Fibroblast of skin of right biceps (primary cell): ENCODE measurements at places on chromosomes 7 and 10.

DNA sequence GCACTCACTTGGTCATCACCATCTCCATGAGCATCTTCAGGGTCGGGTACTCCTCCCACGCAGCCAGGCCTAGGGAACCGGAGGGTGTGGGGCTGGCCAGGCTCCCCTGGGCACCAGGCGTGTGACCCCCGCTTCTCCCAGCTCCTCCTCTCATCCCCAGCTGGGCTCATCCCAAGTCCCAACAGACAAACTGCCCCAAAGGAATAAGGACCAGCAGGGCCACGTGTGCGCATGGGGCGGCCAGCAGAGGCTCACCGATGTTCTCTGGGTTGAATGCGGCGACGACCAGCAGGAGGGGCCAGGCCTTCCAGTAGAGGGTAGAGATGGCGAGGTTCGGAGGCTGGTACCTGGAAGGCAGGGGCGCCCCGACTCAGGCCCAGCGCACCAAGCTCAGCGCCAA, 14.9 kb downstream of the INTS1 start:
- DNase-seq = no peak

DNA sequence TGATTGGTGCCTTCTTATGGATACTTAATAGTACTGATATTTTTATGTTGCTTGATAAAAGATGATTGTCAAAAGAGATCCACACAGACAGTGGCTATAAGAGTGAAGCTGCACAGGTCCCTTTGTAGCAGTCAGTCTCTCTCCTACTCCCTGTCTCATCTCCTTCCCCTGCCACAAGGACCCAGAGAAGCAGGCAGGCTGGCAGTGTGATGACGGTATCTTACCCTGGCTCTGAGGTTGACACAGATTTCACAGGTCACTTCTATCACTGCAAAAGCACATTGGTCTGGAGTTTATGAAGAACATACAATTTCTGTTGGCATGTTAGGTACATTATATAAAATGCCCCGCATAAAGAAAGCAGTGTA, 64.4 kb upstream of the AHR start:
- DNase-seq = no peak

- DNase-seq = no peak
Measured at GRCh38 chr10:124575107-124576035, 113.7 kb downstream of the LHPP start.

DNA sequence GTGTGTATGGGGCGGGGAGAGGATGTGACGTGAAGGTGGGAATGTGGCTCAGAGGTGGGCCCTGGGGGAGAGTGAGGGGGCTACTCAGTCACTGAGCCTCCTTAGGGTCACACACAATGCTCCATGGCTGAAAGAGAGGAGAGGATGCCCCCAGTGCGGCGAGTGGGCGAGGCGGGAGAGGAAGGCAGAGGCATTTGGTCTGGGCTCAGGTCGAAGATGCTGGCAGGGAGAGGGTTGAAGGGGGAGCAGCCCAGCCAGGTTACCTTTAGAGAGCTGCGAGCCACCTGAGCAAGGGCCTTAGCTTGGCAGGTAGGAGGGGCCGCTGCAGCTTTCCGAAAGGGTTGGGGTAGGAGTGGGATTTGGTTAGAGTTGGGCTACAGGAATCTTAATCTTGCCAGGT, 4.7 kb upstream of the LOXL4 start:
- no peak for DNase-seq

DNA sequence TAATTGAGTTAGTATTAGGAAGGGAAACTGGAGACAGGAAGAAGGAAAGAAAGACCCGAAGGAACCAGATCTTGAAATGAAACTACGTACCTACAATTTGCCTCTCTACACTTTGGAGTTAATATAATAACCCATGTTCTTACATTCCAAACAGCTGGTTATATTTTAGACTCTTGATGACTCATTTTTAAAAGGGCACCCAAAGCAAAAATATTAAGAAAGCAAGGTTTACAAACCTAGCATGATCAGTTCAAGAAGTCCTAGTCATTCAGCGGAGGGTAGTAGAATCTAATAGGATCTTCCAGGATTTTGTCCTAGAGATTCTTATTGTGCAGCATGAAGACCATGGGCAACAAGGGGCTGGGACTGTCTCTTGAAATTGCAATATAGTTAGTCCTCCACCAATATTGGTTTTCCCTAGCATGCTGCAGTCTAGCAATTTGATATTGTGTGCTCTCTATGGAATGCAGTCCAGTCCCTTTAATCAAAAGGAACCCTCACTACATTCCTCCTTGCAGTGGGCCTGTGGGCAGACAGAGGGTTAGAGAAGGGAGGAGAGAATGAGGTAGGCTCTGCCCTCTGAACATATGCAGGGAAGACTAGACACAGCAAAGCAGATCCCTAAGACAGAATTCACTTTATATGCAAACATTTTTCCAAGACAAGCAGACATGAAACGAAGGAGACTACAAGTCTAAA, 230.3 kb downstream of the INHBA start:
- peak; percentile 41 for DNase-seq

- DNase-seq = peak; percentile 38
Measured at GRCh38 chr7:143493751-143494150, 16.1 kb downstream of the TAS2R41 start.

DNA sequence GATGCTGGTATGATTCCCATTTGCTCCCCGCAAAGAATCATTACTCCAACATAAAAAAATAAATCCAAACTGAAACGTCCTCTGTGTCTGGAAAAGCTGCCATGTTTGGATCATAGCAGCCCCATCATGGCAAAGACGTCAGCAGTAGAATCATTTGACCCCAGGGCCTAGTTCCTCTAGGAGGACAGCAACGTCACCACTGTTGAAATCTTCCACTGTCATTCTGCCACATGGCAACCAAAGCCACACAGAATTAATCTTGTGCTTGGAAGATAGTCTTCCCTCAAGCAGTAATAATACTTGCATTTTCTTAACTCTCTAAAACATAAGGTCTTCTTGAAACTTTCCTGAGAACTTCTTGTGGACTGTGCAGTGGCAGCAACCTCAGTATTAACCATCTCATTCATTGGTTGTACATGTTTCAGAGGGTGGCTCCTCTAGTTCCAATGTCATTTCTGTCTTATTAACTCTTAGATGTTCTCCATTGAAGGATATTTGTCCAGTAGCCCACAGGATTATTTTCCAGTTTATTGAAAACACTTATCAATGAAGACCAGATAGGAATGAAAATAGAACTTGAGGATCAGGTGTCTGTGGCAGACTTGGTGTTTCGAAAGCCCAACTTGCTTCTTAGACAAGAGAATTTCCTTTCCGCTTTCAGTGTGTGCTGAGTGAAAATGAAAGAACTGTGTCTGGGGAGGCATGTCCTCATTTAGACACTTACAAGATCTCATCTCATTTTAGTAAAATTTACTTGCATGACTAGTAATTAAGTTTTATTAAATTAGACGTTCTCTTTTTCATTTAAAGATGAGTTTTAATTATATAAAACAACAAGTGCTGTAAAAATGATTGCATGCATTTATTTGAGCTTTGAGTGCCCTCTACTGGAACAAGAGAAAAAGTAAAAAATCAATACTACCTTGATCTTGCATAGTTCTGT, 28.9 kb upstream of the INHBA start:
- no peak for DNase-seq

DNA sequence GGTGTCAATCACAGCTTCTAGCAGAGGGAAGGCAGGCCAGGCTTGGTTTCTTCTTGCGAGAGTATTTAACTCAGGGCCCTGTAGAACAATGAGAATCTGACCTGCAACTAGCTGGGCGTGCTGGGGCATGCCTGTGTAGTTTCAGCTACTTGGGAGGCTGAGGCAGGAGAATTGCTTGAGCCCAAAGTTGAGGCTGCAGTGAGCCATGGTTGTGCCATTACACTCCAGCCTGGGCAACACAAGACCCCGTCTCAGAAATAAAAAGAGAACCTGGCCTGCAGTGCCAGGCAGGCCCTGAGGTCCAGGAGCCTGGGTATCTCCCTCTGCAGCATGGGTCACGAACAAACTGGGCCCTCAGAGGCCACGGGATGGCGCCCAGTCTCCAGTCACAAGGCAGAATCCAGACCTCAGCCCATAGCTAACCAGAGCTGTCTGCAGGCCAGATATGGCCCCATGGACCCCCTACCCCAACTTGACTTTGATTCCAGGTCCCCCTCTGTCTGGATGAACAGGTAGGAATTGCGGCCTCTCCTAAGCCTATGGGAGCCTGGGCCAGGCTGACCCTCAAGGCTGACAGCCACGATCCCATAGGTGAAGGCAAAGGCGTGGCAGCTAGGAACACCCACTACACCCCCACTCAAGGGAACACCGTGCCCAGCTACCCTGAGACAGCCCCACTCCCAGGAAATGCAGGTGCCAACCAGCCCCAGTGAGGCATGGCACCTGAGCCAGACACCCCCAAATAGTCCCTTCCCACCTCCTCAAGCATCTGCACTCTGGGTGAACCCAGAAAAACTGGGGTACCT, 102.7 kb upstream of the TNRC18 start:
- DNase-seq = peak; percentile 62

- DNase-seq = peak; percentile 63
Measured at GRCh38 chr7:38574086-38574485, 57.1 kb downstream of the AMPH start.

GRCh38 chr7:127765150-127765549, 113.2 kb downstream of the SND1 start:
- DNase-seq = no peak

- peak; percentile 62 for DNase-seq
Measured at GRCh38 chr7:24703296-24703695, 54.0 kb downstream of the GSDME start.

- no peak for DNase-seq
Measured at GRCh38 chr7:139702313-139702731, 75.5 kb downstream of the HIPK2 start.

- DNase-seq = no peak
Measured at GRCh38 chr10:113347508-113347907, 205.3 kb upstream of the HABP2 start.

GRCh38 chr7:82521906-82522445, 78.4 kb upstream of the CACNA2D1 start:
- DNase-seq = peak; percentile 8

- DNase-seq = no peak
Measured at GRCh38 chr10:118047157-118047719, 497 bp upstream of the RAB11FIP2 start.

DNA sequence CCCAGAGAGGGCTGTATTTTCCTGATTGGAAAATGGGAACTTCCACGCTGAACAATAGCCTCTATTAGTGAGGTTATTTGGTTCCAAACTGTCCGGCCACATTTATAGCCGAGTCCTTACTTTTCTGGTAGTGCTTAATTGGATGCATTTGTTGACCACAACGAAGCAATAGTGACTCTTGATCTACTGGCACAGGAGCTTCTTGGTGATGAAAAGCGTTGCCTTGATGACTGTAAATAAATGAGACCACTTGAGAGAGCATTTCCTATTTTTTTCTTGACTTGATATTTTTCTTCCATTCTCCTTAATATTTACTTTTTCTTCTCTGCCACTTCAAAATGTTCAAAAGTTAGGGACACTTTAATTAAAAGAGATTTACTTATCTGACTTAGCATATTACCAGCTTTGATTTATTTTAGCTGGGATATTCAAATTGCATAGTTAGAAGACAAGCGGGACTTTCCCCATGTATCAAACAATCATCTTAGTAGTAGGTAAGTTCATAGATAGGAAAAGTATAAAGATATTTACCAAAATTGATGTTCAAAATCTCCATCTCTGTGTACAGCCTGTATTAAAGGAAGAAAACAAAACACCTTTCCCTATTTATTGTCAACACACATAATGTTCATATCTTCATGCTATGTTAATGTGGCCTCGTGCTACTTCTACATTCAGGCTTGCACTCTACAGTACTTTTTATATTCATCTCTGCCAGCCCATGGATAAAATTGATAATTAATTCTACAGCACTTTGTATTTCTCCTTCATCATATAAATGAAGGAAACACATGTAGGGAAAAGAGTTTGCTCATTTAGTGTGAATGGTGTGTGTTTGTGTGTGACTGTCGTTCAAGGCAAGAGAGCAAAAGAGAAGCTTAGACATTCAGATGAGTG, 5.1 kb upstream of the SP8 start:
- no peak for DNase-seq

DNA sequence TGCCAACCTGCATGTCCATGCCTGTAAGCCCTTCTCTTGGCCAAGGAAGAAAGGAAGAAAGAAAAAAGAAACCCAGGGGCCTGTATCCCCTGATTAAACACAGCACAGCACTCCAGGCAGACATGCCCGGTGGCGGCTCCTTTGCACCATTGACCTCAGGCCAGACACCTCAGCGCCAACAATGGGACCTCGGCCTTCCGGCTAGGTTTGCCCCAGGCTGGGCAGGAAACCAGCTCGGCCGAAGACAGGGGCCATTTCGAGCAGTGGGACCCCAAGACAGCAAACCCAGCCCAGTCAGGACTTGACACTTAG, 2.8 kb downstream of the HOXA10 start:
- DNase-seq = no peak

- peak; percentile 76 for DNase-seq
Measured at GRCh38 chr7:78530351-78530750, 731.8 kb downstream of the PHTF2 start.

- no peak for DNase-seq
Measured at GRCh38 chr10:29119374-29119773, 169.5 kb upstream of the LYZL1 start.

GRCh38 chr10:70348228-70348850, 34.1 kb downstream of the LRRC20 start:
- DNase-seq = peak; percentile 42

- DNase-seq = peak; percentile 94
Measured at GRCh38 chr10:70378122-70378521, 4.3 kb downstream of the LRRC20 start.

DNA sequence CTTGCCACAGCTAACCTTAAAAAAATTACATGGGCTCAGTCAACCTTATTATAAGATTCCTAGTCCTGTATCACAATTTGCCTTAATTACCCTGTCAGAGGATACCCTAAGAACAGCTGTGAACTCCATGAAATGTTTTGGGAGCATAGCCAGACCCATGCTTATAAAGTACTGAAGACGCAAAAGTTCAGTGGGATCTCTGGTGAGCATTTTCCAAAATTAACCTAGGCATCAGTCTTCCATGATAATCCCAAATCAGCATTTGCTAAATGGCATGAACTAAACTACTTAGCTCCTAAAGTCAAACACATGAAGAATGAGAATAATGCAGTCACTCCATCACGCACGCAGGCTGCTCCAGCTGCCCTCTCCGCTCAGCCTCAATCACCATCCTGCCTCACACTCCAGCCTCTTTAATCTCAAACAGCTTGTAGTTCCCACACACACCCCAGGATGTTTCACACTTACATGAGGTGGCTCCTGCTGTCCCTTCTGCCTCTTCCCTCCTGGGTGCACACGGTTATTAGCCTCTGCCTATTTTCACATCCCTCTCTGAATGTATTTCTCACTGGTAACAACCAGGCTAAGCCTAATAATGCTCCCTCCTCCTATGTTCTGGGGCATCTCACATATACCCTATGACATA, 15.3 kb downstream of the IGF2BP3 start:
- DNase-seq = no peak

DNA sequence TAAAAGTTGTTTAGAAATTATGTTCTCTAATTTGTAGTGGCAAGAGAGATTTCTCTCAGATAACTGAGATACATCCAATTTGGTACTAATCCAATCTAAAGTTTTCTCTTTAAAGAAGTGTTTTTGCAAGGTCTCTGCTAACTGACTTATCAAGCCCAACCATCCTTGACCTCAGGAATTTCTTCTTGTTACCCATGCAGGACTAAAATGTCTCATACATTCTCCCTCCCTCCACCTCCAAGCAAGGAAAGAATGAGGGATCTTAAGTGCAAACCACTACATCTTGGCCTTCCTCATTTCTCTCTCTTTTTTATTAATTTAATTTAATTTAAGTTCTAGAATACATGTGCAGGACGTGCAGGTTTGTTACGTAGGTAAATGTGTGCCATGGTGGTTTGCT, 12.8 kb downstream of the NRAP start:
- DNase-seq = no peak
